NCI-H1092 treated with DMSO at 0.1 percent for 48 hours (cell line): ENCODE measurements at places on chromosomes 1 and 21.

- DNase-seq, result no peak
Observed at GRCh38 chr1:27592931-27593677, 10.8 kb downstream of the AHDC1 start.

DNA sequence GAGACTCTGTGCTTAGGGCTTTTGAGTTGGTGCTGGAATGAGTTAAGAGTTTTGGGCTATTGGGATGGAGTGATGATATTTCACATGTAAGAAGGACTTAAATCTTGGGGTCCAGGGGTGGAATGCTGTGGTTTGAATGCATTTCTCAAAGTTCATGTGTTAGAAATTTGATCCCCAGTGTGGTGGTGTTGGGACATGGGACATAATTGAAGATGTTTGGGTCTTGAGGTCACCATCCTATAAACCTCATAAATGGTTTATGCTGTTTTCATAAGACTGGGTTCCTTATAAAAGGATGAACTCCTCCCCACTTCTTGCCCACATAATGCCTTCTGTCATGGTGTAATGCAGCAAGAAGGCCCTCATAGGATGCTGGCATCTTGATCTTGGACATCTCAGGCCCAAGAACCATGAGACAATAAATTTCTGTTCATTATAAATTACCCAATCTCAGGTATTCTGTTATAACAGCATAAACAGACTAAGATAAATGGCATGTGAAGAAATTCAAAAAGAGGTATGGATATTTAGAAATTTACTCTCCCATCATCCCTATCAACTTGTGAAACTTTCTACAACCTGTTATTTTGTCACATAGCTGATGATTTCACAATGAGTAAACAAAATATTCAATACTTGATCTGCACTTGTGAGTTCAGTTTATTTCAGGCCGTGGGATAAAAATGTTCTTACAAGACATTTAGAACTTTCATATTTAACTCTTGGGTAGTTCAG, 48.0 kb upstream of the NEK7 start:
- no peak for DNase-seq

GRCh38 chr1:25198663-25199252, 33.5 kb downstream of the SYF2 start:
- DNase-seq, result peak; percentile 91

- no peak for DNase-seq
Observed at GRCh38 chr21:41674402-41674801, 92.5 kb downstream of the RIPK4 start.

GRCh38 chr1:12143631-12144155, 23.1 kb upstream of the TNFRSF1B start:
- peak; percentile 7 for DNase-seq

DNA sequence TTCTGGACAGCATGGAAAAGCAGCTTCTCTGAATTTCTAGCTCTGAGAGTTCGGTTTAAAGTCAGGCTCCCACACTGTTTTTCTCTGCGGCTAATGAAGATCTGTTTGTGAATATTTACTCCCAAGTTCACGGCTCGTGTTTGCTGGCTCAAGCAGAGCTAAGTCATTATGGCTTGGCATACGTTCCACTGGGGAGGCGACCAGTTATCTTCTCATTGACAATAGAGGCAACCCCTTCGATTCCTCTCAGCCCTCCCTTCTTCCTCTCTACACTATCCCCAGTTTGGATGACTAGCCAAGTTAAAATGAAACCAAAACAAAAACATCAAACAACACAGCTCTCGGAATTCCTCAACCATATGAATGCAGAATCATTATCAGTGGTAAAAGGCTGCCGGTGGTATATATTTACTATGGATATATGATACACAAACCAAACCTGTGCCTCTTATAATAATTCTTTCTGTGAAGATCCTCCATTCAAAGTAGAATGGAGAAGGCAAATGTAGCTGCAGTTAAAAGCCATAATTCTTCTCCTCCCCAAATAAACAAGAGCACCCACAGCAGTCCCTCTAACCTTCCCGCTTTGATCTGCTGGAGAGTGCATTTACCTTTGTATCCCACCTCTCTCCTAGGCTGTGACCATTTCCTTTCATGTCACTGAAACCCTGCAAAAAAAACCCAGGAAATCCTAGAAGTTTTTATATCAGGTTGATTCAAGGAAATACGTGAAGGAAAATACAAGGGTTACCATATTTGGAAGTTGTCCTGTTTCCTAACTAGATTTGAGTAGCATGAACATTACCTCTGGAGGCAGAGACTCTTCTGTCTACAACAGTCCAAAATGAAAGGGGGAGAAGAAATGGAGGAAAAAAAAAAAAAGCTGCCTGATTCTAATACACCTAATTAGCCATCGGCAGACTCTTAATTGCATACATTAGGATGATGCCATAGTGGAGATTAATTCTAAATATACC, 108.3 kb upstream of the USH2A start:
- DNase-seq, result peak; percentile 91

GRCh38 chr1:206429421-206429820, 40.9 kb upstream of the IKBKE start:
- no peak for DNase-seq
